Lung (tissue), 17 donors: ENCODE measurements at places on chromosomes 4 and X. TPM values are rescaled to one million over a fixed set of nuclear protein-coding genes. Genes with fewer than 3 reads are reported as not detected.

DNA sequence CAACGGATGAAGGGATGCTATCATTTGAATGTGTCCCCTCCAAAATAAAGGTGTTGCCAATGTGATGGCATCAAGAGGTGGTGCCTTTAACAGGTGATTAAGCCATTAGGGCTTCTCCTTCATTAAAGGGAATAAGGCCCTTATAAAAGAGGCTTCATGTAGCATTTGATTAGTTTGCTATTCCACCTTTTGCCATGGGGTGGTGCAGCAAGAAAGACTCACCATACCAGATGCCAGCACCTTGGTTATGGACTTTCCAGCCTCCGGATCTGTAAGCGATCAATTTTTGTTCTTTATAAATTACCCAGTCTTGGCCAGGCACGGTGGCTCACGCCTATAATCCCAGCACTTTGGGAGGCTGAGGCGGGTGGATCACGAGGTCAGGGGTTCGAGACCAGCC, 7.9 kb upstream of the SLC25A43 start:
- H3K36me3 ChIP-seq: no peaks in the 10 kb centered on the region
- no peak overlapping the region for H3K27ac ChIP-seq
- H3K27me3 ChIP-seq: no peaks in the 10 kb centered on the region
- DNase-seq: no peak

Gene ADGRL3
- total RNA-seq: 59.9 TPM

Gene HSPA4L
- 6.0 TPM for total RNA-seq

Gene HTN1
- not detected for total RNA-seq

DNA sequence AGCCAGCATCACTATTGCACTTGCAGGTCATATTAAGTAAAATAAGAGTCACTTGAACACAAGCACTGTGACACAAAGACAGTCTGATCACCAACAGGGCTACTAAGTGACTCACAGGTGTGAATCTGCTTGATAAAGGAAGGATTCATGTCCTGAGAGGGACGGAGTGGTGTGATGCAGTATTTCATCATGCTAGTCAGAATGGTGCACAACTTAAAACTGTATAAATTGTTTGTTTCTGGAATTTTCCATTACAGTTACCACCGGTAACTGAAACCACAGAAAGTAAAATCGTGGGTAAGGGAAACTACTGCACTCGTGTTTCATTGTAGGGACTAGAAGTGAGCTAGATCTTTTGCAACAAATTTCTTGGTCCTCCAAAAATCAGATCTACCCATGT, 109.7 kb downstream of the ELOVL6 start:
- H3K27ac ChIP-seq: no peak overlapping the region
- H3K4me1 ChIP-seq: no peaks in the 10 kb centered on the region
- no peak for DNase-seq
- no peaks in the 10 kb centered on the region for H3K36me3 ChIP-seq
- H3K27me3 ChIP-seq: no peaks in the 10 kb centered on the region

DNA sequence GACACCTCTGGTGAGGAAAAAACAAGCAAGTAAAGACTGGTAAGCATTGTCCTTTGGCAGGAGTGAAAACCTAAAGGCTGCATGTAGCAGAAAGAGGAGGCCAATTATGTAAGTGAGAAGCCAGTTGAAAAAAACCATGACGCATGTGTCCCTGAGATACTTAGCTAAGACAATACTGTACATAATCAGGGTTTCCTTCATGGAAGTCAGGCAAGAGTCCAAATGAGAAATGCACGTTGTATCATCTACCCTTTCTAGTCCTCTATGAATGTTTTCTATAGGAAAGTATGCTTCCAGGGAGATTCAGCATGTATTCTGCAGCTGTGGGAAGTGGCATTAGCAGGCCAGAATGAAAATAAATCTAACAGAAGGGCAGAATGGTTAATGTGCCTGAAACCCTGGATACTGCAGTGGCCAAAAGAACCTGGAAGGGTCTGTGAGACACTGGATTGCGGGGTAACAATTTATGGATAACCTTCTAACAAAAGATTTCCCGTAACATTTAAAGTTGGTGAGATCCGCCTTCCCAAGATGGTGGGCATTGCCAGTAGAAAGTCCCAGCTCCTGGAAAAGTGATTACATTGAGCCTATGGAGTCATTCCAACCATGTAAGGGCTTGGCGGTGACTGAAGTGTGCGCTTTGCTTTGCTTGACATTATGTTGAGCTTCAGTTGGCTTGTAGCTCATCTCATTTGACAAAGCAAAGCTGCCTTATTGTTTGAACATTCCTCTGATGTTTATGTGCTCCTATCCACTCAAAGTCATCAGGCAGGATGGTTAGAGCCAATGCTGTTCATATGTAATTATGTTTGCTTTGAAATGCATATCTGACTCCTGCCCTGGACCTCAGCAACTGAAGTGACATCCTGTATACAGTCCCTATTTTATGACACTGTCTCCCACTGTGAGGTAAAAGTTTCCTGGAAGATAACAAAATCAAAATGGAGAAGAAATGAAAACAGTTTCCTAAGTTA, 200.4 kb downstream of the ARHGAP24 start:
- H3K36me3 ChIP-seq: no peaks in the 10 kb centered on the region
- no peaks in the 10 kb centered on the region for H3K27me3 ChIP-seq
- DNase-seq: no peak
- H3K4me1 ChIP-seq: peaks cover 10% of the 10 kb centered on the region

DNA sequence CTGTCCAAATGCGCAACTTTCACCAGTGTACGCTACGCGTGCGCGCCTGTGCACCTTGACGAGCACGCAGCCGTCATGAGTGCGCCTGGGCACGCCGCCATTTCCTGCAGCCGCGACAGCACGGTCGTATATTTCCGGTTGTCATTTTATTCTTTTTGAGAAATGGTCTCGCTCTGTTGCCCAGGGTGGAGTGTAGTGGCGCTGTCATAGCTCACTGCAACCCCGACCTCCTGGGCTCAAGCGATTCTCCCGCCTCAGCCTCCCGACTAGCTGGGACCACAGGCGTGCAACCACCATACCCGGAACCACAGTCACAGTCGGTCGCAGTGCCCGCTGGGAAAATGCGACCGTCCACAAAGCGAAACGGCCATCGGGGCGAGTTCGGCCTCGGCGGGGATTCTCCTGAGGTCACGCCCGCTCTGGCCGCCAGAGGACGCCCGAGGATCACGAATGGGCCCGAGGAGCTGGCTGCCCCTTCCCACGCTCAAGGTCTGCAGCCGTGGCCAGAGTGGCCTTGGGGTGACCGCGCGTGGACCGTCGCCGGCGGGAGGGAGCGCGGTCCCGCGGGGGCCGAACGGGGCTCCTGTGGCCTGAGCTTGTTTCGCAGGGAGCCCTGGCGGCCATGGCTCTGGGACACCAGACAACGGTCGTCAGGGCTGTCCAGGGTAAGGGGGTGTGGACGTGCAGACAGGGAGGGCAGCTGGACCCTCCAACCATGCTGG, 23.7 kb upstream of the PNMA3 start:
- H3K4me1 ChIP-seq: no peaks in the 10 kb centered on the region
- peaks cover 5% of the 10 kb centered on the region for H3K27me3 ChIP-seq
- DNase-seq: peak; percentile 61
- H3K4me3 ChIP-seq: peak overlapping the region; percentile 15
- H3K36me3 ChIP-seq: no peaks in the 10 kb centered on the region

DNA sequence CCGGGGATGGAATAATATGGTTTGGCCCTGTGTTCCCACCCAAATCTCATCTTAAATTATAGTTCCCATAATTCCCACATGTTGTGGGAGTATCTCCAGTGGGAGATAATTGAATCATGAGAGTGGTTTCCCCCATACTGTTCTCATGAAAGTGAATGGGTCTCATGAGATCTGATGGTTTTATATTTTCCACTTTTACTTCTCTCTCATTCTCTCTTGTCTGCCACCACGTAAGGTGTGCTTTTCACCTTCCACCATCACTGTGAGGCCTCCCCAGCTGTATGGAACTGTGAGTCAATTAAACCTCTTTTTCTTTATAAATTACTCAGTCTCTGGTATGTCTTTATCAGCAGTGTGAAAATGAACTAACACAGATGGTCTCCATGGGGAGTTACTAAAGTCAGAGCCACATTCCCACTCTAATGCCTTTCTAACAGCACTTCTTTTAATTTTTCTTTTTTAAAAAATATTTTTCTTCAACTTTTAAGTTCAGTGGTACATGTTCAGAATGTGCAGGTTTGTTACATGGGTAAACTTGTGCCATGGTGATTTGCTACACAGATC, 306.6 kb downstream of the DTHD1 start:
- no peak for DNase-seq
- no peaks in the 10 kb centered on the region for H3K27me3 ChIP-seq
- H3K4me1 ChIP-seq: no peaks in the 10 kb centered on the region
- H3K36me3 ChIP-seq: no peaks in the 10 kb centered on the region
- no peak overlapping the region for H3K27ac ChIP-seq

GRCh38 chr4:610411-611261, 14.7 kb upstream of the PDE6B start:
- no peak overlapping the region for H3K4me3 ChIP-seq
- H3K4me1 ChIP-seq: no peaks in the 10 kb centered on the region
- no peak for DNase-seq
- H3K27me3 ChIP-seq: peaks cover 2% of the 10 kb centered on the region
- H3K27ac ChIP-seq: no peak overlapping the region

GRCh38 chrX:150316564-150316963, 46.6 kb upstream of the MAMLD1 start:
- DNase-seq: peak; percentile 70
- no peaks in the 10 kb centered on the region for H3K36me3 ChIP-seq
- peaks cover 11% of the 10 kb centered on the region for H3K27me3 ChIP-seq
- H3K4me1 ChIP-seq: no peaks in the 10 kb centered on the region
- no peak overlapping the region for H3K27ac ChIP-seq

DNA sequence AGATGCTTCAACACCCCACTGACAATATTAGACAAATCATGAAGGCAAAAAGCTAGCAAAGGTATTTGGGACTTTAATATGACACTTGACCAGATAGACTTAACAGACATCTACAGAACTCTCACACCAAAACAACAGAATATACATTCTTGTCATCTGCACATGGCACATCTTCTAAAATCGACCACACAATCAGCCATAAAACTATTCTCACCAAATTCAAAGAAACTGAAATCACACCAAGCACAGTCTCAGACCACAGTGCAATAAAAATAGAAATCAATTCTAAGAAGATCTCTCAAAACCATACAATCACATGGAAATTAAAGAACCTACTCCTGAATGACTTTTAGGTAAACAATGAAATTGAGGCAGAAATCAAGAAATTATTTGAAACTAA, 340.8 kb downstream of the PPP1R2C start:
- no peaks in the 10 kb centered on the region for H3K36me3 ChIP-seq
- DNase-seq: no peak
- H3K4me1 ChIP-seq: no peaks in the 10 kb centered on the region
- H3K27ac ChIP-seq: no peak overlapping the region

Gene F11
- 2.8 TPM for total RNA-seq

DNA sequence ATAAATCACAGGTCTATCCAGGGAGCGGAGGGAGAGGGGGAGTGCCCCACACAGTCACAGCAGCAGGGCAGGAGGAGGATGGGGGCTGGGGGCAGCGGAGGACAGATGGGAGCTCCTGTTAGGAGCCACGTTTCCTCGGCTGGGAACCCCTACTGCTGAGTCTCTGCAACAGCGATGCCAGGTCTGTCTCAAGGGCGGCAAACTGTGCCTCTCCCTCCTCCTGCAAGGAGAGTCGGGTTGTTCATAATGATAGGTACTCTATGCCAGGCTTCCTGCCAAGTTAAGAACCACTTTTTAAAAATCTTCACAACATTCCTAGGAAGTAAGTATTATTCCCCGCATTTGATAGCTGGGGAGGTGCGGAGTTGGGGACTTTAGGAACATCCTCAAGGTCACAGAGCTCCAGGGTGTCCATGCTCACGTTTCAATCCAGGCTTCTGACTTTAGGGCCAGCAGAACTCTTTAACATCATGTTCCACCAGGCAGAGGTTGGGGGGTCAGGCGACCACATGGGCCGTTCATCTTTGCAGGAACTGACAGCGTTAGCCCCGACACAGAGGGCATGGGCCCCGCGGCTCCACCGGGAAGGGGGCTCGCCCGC, 98.3 kb upstream of the MAML3 start:
- H3K27me3 ChIP-seq: no peaks in the 10 kb centered on the region
- peak; percentile 70 for DNase-seq

Gene KCNE5
- 0.54 TPM for total RNA-seq

GRCh38 chrX:29851857-29852605, 363.3 kb upstream of the MAGEB2 start:
- peaks cover 11% of the 10 kb centered on the region for H3K27me3 ChIP-seq
- H3K27ac ChIP-seq: no peak overlapping the region
- no peak overlapping the region for H3K4me3 ChIP-seq
- H3K4me1 ChIP-seq: no peaks in the 10 kb centered on the region
- DNase-seq: no peak

DNA sequence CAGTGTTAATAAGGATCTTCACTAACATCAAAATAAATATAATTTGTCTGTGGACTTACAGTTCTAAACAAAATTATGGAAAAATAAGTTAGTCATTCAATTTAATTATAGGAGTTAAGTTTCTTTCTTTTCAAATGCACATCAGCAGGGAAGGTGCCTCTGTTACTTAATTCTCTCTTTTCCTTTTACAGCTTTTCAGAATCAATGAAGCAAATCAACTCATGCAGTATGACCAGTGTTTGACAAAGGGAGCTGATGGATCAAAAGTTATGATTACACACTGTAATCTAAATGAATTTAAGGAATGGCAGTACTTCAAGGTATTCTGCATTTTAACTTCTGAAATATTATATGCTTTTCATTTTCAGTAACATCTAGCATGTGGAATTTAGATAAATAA, 15.9 kb downstream of the HMGB2 start:
- no peak overlapping the region for H3K27ac ChIP-seq
- H3K4me3 ChIP-seq: no peak overlapping the region
- H3K36me3 ChIP-seq: no peaks in the 10 kb centered on the region
- no peak for DNase-seq
- H3K27me3 ChIP-seq: no peaks in the 10 kb centered on the region
- no peaks in the 10 kb centered on the region for H3K4me1 ChIP-seq

- no peaks in the 10 kb centered on the region for H3K36me3 ChIP-seq
- peak; percentile 84 for DNase-seq
- no peaks in the 10 kb centered on the region for H3K4me1 ChIP-seq
- no peaks in the 10 kb centered on the region for H3K27me3 ChIP-seq
- H3K27ac ChIP-seq: peak overlapping the region; percentile 80
These were observed 46.3 kb downstream of the STARD8 start for GRCh38 chrX:68693481-68694434.

DNA sequence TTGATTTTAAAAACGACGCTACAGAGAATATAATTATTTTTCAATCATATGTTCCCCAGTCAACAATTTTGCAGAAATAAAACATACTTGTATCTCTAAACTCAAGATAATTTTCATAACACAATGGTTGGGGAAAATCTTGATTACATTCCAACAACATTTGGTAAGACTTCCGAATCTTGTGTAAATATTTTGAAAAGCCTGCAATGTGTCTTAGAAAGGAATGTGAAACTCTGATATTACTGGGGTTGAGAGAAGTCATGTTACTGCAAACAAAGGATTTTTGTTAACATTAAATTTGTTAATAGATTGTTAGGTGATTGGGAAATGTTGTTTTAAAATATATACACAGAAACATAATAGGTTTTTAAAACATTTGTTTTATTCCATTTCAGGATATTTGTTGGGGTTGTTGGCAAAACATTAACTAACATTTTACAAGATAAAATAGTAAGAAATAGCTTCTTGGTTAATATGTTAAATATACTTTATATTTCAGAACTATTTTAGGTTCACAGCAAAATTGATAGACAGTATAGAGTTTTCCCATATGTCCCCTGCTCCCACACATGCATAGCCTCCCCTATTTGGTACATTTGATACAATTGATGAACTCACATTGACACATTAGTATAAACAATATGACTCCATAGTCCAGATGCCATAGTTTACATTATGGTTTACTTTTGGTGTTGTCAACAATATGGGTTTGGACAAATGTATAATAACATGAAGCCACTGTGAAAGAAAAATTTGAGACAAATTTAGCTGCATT, 218.6 kb upstream of the FAM47A start:
- H3K27ac ChIP-seq: no peak overlapping the region
- H3K4me3 ChIP-seq: no peak overlapping the region
- H3K36me3 ChIP-seq: no peaks in the 10 kb centered on the region
- no peaks in the 10 kb centered on the region for H3K27me3 ChIP-seq
